Adrenal gland (tissue), 19 donors: ENCODE measurements at places on chromosomes 2 and 18. TPM values are rescaled to one million over a fixed set of nuclear protein-coding genes. Genes with fewer than 3 reads are reported as not detected.
A peak's percentile ranks its signal among the peaks of the same experiment; 100 is the strongest.

DNA sequence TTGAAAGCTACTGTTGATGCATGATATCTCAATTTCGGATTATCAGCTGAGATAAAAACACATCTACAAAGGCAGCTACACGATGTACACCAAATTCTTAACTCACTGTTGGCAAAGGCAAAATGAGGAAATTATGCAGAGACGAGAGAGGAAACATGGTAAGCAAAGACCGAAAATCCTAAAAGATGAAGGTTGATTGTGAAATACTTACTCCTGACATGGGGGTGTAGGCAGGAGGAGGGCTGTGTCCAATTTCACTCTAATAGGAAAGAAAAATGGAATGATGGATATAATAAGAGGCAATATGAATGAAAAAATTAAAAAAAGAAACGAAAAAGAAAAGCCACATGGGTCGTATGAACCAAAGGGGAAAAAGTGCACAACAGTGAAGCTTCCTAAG is 831.3 kb downstream of the CPS1 start:
- no peak for DNase-seq

GRCh38 chr2:45311559-45311958 is 299.5 kb downstream of the SRBD1 start:
- DNase-seq = no peak

HOXD3 gene
- total RNA-seq = 13.3 TPM

- DNase-seq = no peak
These were observed 18.4 kb downstream of the MXD1 start for GRCh38 chr2:69933254-69933828.

FHOD3 gene
- total RNA-seq = 44.1 TPM

NEURL3 gene
- not detected for total RNA-seq

GRCh38 chr2:239093952-239094351 is 246.1 kb downstream of the TWIST2 start:
- peak; percentile 54 for DNase-seq

DNA sequence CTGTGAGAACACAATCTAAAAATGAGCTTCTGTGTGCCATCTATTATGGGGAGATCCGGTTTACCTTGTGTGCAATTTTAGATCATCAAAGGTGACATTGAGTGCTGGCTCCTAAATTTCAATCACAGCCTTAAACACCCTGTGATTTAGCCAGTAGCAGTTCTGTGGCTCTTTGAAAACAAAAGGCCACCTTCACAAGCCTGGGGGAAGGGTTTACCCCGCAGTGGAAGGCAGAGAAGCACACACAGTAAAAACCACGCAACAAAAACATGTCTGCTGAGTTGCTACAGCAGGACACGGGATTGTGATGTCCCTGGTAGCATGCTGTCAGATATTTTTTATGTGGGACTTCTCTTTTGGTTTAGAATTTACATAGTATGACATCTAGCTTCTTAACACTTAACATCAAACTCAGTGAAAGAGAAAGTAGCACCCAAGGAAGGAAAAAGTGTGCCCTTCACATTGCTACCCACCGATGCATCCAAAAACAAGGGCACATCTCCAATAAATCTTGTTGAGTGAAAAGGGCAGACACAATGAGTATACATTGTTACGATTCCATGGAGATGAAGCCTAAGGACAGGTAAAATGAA is 56.1 kb upstream of the RNF152 start:
- no peak for DNase-seq

SLC23A3 gene
- not detected for total RNA-seq

GRCh38 chr18:32346671-32347070 is 124.0 kb downstream of the GAREM1 start:
- DNase-seq = no peak

GRCh38 chr2:230203110-230203676 is 16.6 kb downstream of the SP110 start:
- no peak for DNase-seq
